Small intestine (tissue), 16 donors: ENCODE measurements at places on chromosomes 4 and X. TPM values are rescaled to one million over a fixed set of nuclear protein-coding genes. Genes with fewer than 3 reads are reported as not detected.

Gene ACE2
- polyA plus RNA-seq, result 104 TPM

- no peaks in the 10 kb centered on the region for H3K4me1 ChIP-seq
- DNase-seq, result no peak
- no peaks in the 10 kb centered on the region for H3K36me3 ChIP-seq
These were observed 2022.3 kb downstream of the ARAP2 start for GRCh38 chr4:34221986-34222385.

DNA sequence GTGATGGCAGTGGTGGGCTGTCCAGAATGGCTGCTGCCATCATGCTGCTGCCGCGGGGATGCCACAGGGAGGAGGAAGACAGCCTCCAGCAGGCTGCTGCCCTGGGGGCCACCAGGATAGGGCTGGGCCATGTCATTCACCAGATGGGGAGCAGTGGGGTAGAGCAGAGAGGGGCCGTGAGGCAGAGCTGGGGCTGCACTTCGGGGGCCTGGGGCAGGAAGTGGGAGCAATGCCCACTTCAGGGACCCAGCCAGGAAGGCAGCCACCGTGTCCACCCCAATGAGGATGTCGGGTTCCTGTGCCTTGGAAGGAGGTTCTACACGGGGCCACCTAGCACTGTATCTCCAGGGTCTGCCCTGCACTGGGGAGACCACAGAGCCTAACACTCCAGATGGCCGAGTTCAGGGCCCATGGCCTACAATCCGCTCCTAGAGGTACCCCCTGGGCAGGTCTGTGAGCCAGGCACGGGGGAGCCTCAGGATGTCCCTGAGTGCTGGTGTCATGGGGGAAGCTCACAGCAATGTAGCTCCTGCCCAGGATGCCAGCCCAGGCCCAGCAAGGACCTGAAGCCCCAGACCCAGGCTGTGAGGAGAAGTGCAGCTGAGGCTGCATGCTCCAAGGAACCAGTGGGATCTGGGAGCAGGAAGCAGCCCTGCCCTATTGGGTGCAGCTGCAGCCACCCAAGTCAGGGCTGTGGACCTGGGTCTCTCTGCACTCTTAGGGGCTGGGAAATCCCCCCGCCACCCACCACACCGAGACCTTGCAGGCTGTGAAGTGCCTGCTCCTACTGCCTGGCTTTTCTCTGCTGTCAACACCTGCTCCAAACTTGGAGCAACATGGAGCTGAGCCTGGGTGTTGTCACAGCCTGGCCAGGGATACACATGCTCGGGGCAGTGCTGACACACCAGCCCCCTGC is 140.3 kb downstream of the PDHA2 start:
- DNase-seq, result no peak
- no peaks in the 10 kb centered on the region for H3K27me3 ChIP-seq
- no peak overlapping the region for H3K27ac ChIP-seq
- no peaks in the 10 kb centered on the region for H3K4me1 ChIP-seq

Gene HDAC8
- polyA plus RNA-seq, result 24.7 TPM

DNA sequence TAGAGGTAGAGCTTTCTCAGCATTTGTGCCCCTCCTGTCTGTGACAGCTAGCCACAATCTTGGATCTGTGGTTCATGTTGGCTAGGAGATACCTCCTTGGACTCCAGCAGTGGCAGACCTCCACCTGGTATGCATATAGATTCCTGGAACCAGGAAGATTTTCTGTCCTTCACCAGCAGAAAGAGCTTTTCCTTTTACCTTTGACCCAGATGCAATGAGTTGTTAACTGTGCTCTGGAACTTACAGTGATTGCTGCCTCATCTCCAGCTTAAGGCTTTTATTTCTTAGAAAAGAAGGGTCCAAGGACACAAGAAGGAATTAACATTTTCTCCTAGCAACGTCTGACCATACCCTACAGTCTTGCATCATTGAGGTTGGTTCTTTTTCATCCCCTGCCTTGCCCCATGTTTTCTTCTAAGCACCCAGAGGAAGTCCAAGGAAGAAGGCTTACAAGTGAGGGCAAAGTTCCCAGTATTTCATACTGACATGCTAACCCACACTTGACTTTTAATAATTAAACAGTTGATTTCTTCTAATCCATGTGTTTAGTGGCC is 217.1 kb upstream of the ARHGAP24 start:
- H3K4me1 ChIP-seq, result no peaks in the 10 kb centered on the region
- peak; percentile 63 for DNase-seq
- H3K36me3 ChIP-seq, result no peaks in the 10 kb centered on the region

DNA sequence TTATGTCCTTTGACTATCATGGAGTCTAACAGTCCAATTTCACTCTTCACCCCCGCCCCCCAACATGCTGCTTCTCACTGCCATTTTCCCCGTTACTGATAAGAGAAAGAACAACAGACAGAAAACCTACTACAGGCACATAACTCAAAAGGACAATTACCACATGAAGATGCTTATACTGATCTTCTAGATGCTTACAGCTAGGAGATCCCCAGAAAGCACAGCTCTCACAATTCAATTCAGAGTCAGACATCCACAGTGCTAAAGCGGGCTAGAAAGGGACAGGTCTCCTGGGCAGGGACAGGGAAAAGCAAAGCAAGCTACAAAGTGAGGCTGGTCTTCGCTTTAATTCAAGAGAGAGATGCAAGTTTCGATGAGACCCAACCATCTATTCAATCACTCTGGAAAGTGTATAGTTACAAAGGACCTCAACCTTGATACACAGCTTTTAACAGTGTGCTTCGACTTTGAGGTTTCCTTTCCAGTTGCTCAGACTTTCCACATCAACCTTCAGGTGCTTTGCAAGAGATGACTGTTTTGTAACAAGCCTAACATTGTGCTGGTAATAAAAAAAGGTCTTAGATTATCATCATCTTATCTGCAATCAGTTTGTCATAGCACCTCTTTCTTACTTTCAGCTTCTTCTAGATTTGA is 60.9 kb downstream of the LEF1 start:
- H3K4me1 ChIP-seq, result no peaks in the 10 kb centered on the region
- DNase-seq, result no peak
- no peak overlapping the region for H3K27ac ChIP-seq
- H3K27me3 ChIP-seq, result no peaks in the 10 kb centered on the region
- H3K4me3 ChIP-seq, result no peak overlapping the region

GRCh38 chr4:111839141-111839540 is 306.1 kb upstream of the FAM241A start:
- DNase-seq, result no peak
- H3K36me3 ChIP-seq, result no peaks in the 10 kb centered on the region
- no peaks in the 10 kb centered on the region for H3K4me1 ChIP-seq

DNA sequence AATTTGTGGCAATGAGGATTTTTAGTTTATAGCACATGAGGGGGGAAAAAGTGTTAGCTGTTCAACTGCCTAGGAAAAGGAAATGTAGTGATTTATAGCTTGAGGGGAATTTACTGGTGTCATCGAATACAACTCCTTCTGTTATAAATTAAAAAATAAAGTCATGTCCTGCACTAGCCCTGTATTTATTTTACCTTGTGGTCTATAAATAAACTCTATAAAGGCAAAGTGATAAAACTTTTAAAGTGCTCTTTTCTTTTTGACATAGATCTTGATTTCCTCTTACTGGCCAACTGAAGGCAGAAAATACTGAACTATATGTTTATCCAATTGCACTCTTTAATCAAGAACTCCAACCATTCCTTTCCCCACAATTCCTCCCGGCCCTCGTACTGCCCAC is 672.1 kb upstream of the SLIT2 start:
- no peaks in the 10 kb centered on the region for H3K36me3 ChIP-seq
- no peak for DNase-seq
- no peak overlapping the region for H3K4me3 ChIP-seq
- H3K4me1 ChIP-seq, result no peaks in the 10 kb centered on the region
- H3K27ac ChIP-seq, result no peak overlapping the region
- H3K27me3 ChIP-seq, result no peaks in the 10 kb centered on the region

GRCh38 chrX:6159468-6159867 is 69.2 kb downstream of the NLGN4X start:
- H3K4me3 ChIP-seq, result no peak overlapping the region
- no peaks in the 10 kb centered on the region for H3K36me3 ChIP-seq
- no peak overlapping the region for H3K27ac ChIP-seq

DNA sequence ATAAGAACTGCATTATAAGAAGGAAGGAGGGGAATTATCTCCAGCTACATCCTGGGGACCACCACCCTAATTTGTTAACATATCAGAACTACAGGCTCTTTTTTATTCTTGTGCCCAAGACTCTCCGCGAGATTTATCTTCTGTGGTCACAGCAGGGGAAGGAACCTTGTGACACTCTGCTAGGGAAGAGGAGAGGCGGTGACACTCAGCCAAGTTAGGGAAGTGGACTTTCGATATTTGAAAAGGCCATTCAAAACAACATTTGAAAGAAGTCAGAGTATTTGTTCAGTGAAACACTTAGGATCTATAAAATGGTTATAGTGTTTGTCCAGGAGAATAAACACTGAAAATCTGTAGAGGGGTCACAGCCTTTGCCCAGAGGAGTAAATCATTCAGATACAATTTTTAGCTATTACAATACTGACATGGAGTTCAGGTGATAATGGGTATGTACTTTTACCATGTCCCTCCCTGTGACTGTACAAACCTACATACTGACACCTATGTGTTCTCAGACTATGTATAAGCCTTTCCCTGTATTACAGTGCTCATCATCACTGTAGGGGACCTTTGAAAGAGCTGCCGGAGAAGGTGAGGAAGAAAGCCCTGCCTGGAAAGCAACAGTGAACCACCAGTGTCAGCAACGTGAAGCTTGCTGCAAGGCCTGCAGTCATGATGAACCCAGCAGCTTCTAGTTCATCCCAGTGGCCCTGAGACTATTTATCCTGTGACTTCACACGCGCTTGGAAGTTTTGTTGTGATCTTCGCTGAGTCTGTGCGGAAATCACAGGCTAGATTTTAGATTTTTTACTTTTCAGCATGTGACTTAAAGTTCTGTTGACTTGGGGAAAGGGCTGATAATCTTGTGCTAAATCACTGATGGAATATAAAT is 8.5 kb upstream of the PTTG2 start:
- H3K36me3 ChIP-seq, result no peaks in the 10 kb centered on the region
- H3K27ac ChIP-seq, result no peak overlapping the region
- no peak for DNase-seq

Gene CUL4B
- polyA plus RNA-seq, result 14.8 TPM

Gene CYBB
- polyA plus RNA-seq, result 4.1 TPM

- no peaks in the 10 kb centered on the region for H3K36me3 ChIP-seq
- no peaks in the 10 kb centered on the region for H3K4me1 ChIP-seq
- H3K27me3 ChIP-seq, result no peaks in the 10 kb centered on the region
- H3K27ac ChIP-seq, result no peak overlapping the region
- DNase-seq, result no peak
These were observed 65.0 kb downstream of the MAPK10 start for GRCh38 chr4:86294883-86295282.

DNA sequence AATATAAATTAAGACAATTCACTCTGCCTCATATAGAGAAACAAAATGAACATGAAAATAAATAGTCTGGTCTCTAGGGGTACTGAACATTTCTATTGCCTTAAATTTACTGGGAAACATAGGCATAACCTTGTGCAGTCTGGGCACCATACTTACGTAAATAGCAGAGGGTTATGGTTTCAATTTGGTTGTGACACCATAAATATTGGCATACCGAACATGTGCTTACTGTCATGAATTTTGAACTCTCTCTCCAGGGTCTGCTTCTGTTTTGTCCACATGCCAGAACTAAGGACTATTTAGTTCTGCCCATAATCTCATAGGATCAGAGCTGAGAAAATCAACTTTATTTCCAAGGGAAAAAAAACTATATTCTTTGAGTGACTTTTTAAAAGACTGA is 17.6 kb downstream of the PDGFC start:
- H3K4me3 ChIP-seq, result no peak overlapping the region
- H3K27me3 ChIP-seq, result no peaks in the 10 kb centered on the region

- DNase-seq, result no peak
- H3K4me1 ChIP-seq, result no peaks in the 10 kb centered on the region
- H3K27ac ChIP-seq, result no peak overlapping the region
- H3K36me3 ChIP-seq, result no peaks in the 10 kb centered on the region
These were observed 117.0 kb downstream of the CBLL2 start for GRCh38 chrX:22389556-22390179.

Gene SPANXB1
- not detected for polyA plus RNA-seq

- no peaks in the 10 kb centered on the region for H3K36me3 ChIP-seq
- H3K27me3 ChIP-seq, result no peaks in the 10 kb centered on the region
- no peaks in the 10 kb centered on the region for H3K4me1 ChIP-seq
- DNase-seq, result no peak
- H3K27ac ChIP-seq, result no peak overlapping the region
These were observed 13.8 kb upstream of the STK26 start for GRCh38 chrX:132009350-132009749.

- H3K27ac ChIP-seq, result no peak overlapping the region
- H3K27me3 ChIP-seq, result no peaks in the 10 kb centered on the region
- no peaks in the 10 kb centered on the region for H3K36me3 ChIP-seq
- DNase-seq, result peak; percentile 74
- no peaks in the 10 kb centered on the region for H3K4me1 ChIP-seq
- no peak overlapping the region for H3K4me3 ChIP-seq
These were observed 57.8 kb upstream of the XAGE1B start for GRCh38 chrX:52574416-52575275.

- no peak overlapping the region for H3K4me3 ChIP-seq
- no peaks in the 10 kb centered on the region for H3K27me3 ChIP-seq
These were observed 531.0 kb upstream of the ZFP42 start for GRCh38 chr4:187464573-187464972.

DNA sequence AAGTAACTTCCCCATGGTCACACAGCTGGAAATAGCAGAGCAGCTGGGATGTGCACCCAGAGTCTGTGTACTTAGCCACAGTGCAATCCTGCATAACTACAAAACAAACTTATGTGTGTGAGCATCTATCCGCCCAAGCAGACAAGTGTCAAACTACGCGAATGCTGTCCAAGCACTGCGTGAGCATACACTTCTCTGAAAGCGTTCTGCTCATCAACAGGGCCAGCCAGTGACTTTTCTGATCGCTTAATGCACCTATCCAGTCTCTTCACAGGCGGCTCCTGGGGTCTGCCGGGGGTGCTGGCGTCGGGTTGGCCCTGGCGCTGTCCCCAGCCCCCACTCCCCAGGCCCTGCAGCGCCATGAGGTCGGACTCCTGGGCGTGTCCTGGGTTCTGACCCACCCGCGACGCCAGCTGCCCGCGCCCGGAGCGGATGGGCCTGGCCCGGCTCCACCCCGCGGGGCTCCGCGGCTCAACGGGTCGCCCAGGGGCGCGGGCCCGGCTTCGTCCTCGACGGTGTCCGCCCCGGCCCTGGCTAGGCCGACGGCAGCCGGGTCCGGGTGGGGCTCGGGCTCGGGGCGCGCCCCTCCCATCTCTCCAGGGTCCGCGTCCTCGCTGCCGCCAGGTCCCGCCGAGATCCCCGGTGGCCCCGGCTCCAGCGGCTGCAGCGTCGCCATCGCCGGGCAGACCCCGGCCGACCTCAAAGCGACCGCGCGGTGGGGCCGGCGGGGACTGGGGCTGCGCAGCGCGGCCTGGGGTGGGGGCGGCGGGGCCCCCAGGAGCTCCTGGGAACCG is 1.3 kb upstream of the ZNF141 start:
- peak; percentile 60 for DNase-seq
- H3K36me3 ChIP-seq, result no peaks in the 10 kb centered on the region
- peak overlapping the region; percentile 84 for H3K27ac ChIP-seq

Gene GRID2
- 0.06 TPM for polyA plus RNA-seq

GRCh38 chr4:169615467-169616106 is 3.2 kb upstream of the NEK1 start:
- no peaks in the 10 kb centered on the region for H3K36me3 ChIP-seq
- H3K27ac ChIP-seq, result no peak overlapping the region
- H3K27me3 ChIP-seq, result no peaks in the 10 kb centered on the region
- no peak for DNase-seq
